Activated CD8-positive, alpha-beta memory T cell treated with anti-CD3 and anti-CD28 coated beads, Interleukin-2, amount 50 U/mL, for 4 hours (primary cell): ENCODE measurements at places on chromosomes 4 and X.

DNA sequence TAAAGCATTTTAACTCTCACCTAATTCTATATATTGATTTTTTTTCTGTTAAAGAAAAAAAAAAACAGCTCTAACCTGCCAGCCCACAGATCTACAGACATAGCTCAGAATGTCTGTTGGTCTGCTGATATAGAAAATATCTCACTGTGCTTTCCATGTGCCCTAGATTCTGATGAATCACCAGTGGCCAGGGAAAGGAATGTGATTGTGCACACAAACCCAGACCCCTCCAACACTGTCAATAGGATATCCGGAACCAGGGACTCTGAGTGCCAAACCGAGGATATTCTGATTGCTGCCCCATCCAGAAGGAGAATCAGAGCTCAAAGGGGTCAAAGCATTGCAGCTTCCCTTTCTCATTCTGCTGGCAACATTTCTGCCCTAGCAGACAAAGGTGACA is 12.1 kb upstream of the SCML1 start:
- no peak for DNase-seq

DNA sequence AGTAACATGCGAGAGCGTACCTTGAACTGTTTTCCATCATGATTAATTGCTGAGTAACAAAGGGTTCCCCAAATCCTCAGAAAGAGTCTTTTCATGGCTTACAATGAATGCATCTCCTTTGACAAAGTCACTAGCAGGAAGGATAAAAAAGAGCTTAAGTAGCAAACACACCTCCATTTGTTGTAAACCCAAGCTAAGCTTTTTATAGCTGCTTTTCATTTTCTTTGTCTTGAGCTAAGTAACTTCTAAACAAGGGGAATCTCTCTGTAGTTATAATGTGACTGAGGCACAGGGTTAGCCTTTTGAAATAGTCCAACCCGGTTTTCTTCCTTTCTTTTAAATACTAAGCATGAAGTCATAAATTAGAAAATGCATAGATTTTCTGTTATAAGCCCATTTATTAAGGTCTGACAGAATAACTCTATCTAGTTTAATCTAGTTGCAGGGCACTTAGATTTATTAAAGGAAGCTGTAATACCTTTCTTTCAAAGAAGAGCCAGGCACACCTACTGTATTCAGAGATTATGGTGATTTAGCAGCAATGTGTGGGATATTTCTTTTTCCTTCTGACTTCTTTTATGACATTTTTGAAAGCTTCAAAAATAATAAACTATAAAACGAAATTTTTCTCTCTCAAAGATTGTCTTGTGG is 226.9 kb upstream of the SMIM31 start:
- no peak for DNase-seq

DNA sequence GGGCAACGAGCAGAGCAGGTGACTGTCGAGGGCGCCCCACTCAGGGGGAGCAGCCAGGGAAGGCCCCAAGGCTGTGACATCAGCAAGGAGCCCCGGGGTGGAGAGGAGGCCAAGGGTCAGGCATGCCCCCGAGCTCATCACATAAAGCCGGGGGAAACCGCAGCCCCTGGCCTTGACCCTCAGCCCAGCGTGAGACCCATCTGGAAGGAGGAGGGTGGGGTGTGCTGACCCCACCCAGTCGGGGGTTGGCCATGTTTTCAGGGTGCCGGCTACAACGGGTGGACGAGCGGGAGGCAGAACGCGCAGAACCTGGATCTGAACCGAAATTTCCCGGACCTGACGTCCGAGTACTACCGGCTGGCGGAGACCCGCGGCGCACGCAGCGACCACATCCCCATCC is 13.9 kb downstream of the CPZ start:
- DNase-seq, result no peak

GRCh38 chrX:34619920-34620319 is 37.2 kb downstream of the TMEM47 start:
- no peak for DNase-seq

- DNase-seq, result no peak
Measured at GRCh38 chr4:110544594-110544993, 68.6 kb downstream of the ENPEP start.

DNA sequence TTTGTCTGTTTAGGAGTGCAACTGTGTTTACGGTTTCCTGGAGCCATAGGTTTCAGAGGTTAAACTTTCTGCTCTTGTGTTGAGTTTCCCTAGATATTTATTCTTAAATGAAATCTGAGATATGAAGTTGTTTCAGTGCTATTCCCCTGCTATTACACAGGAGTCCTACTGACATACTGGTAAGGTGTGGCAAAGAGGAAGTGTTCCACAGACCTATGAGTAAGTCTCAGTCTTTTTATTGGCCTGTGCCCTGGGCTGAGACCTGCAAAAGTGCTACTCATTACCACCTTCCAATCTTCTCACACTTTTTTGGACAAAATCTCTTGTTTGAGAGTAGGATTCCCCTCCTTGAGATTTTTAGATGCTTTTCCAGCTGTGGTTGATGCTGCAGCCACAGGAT is 35.6 kb upstream of the MAGEA8 start:
- DNase-seq, result no peak
